Bronchial smooth muscle cell (primary cell): ENCODE measurements at places on chromosomes 7 and 10. TPM values are rescaled to one million over a fixed set of nuclear protein-coding genes. Genes with fewer than 3 reads are reported as not detected.

LANCL2 gene
- 13.7 and 19.1 TPM in 2 replicates for total RNA-seq

LBX1 gene
- total RNA-seq = under 0.01 TPM in 1 of 2 replicates, not detected in the other

NEUROG3 gene
- total RNA-seq = not detected in 2 replicates

FAM25C gene
- total RNA-seq = not detected in 2 replicates

OPALIN gene
- total RNA-seq = not detected in 2 replicates

MBLAC1 gene
- 1.8 and 4.7 TPM in 2 replicates for total RNA-seq

OR2A14 gene
- not detected in 2 replicates for total RNA-seq

GPR141 gene
- not detected in 2 replicates for total RNA-seq

TRUB1 gene
- total RNA-seq = 17.7 and 22.4 TPM in 2 replicates

SLC26A5 gene
- total RNA-seq = under 0.01 TPM in 1 of 2 replicates, not detected in the other
